ENCODE measurements at places on chromosomes 11 and 22.
A peak's percentile ranks its signal among the peaks of the same experiment; 100 is the strongest.

DNA sequence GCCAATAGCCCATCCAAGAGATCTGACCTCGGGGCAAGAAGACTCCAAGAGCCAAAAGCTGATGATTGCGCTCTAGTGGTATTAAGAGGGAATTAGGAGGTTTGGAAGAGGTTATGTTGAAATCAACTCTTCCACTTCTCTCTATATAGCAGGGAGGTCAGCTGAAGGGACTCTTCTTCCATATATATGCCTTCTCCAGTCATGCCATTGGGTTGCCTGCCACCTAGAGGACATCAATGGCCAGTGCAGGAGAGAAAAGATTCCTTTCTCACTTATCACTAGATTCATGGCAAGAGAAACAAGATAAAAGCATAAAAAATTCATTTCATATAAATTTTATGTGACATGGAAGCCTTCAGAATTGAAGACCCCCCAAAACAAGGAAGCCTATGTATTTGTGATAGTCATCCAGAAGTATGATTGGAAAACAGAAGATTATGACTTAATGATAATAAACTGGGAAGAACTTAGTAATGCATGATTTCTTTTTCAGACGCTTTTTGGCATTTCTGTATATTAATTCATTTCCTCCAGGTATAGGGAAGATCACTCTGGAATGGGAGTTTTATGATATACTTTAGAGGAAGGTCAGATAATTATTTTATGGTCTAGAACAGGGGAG, 435.1 kb upstream of the DDI1 start:
- no peak for DNase-seq

GRCh38 chr22:42970029-42970428, 44.9 kb downstream of the PACSIN2 start:
- DNase-seq = no peak

DNA sequence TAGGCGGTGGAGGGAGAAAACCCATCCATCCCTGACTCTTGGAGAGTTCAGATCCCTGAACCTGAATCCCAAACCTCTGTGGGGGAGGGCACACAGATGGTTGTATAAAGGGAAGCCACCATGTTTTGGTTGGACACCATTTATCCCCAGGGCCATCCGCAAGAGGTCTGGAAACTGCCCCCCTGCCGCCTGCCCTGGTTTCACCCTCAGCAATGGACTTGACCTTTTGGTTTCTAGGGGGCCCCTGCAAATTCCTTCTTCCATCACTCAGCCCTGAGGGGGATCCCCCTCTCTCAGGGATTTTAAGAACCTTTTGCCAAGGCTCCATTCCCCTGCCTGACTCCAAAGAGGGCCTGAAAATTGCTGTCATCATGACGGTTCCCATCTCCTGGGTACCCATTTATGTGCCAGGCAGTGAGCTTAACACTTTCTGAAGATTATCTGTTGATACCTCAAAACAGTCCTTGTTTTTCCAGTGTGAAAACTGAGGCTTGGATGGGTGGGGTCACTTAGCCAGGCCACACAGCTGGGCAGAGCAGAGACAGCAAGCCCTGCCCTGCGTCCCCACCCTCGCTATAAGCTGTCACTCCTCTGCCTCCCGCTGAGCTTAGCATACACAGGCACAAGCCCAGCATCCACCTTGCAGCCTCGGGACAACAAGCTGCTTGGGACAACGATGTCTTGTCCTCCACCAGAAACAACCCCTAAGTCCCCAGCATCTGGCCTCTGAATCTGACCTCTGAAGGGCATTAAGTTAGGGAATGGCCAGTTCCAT, 33.2 kb upstream of the CRYBB3 start:
- no peak for DNase-seq

DNA sequence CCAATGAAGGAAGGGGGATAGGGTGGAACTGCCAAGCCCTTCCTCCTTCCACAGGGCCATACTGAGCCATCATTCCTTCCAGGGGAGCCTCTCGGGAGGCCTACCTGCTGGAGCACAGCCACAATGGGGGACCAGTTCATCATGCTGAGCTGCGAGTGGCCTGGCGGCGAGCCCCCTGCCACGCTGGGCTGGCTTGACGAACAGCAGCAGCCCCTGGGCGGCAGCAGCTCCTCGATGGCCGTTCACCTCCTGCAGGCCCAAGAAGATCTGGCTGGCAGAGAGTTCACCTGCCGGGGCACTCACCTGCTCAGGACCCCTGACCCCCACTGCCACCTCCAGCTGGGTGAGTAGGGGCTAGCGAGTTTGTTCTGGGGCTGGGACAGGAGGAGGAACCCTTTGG, 5.9 kb downstream of the VSIG10L2 start:
- no peak for DNase-seq

GRCh38 chr11:100686476-100687053, 523 bp upstream of the ARHGAP42 start:
- no peak for DNase-seq

DNA sequence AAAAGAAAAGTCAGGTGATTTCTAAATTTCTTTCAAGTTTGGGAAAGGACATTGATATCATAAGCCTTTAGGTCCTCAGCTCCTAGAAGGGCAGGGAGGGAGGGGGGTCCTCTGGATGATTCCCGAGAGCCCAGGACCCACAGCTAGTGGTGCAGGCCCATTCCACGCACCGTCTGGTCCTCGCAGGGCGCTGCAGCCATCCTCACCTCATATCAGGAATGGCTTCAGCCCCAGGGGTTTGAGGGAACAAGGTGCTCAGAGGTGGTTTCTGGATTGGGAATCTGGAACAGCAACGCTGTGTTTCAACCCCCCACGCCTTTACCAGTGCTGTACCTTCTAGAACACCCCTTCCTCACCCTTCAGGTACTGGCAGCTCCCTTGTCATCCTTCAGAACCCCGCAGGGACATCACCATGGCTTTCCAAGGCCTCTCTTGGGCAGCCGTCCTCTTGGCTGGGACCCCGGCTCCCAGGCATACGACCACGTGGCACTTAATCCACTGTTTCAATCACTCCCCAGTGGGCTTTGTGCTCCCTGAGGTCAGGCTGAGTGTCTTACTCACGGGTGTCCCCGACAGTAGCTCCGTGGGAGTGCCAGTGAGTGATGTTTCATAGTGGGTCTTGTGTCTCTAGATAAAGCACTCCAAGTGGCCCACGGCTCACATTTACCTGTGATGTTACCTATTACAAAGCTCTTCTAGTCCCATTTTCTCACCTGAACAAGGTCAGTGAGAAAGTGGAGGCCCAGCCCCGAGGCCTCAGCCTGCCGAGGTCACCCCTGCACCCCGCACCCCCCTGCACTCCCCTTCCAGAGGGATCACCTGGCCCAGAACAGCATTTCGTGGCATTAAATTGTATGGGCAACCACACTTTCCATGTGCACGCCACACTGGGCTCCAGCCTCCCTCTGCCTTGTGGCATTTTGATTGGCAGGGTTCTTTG, 93.9 kb downstream of the MORC2 start:
- no peak for DNase-seq

- DNase-seq = peak; percentile 51
Observed at GRCh38 chr11:132408877-132409276, 1038.5 kb downstream of the NTM start.
